ENCODE measurements at places on chromosomes 4 and X.

- no peak for DNase-seq
Measured at GRCh38 chr4:81884986-81885385, 413.3 kb upstream of the RASGEF1B start.

DNA sequence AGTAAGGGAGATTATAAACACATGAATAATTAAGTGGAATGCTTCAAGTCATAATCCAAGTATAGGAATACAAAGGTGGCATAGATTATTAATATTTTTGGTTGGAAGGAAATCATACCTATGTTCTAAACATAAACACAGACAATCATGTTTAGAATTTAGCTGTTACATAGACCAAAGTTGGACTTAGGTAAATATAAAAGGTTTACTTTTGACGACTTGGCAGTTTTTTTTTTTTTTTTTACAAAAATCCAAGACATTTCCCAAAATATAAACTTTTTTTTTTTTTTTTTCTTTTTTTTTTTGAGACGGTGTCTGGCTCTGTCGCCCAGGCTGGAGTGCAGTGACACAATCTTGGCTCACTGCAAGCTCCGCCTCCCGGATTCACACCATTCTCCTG, 3.5 kb upstream of the N4BP2 start:
- DNase-seq: no peak

GRCh38 chr4:186030399-186030775, 38.6 kb upstream of the TLR3 start:
- DNase-seq: no peak

- DNase-seq: no peak
Measured at GRCh38 chr4:26028793-26029567, 115.0 kb downstream of the SMIM20 start.

DNA sequence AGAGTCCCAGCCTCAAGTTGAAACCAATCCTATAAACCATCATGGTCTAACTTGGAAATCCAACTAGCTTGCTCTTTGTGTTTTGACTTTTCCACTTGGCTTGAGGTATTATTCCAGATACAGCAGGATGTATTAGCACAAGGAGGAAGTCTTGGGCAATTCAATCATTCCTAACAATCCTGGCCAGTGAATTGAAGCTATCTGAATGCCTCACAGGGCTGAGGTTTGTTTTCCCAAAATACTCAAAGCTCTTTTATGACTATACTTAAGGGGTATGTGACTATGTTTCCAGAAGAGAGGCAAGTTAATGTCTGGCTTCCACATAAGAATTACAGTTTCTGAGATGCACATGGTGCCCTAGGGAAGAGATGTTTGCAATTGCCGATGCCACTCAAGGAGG, 66.8 kb upstream of the SH3RF1 start:
- peak; percentile 91 for DNase-seq

GRCh38 chr4:78069859-78070258, 12.7 kb downstream of the FRAS1 start:
- DNase-seq: no peak

- no peak for DNase-seq
Measured at GRCh38 chr4:70515367-70516250, 2.8 kb upstream of the AMTN start.

- no peak for DNase-seq
Measured at GRCh38 chrX:140050906-140051305, 85.6 kb upstream of the CXorf66 start.

- DNase-seq: no peak
Measured at GRCh38 chr4:179001918-179002317, 1559.7 kb upstream of the AGA start.

- DNase-seq: no peak
Measured at GRCh38 chr4:149794352-149794751, 21.3 kb downstream of the IQCM start.

DNA sequence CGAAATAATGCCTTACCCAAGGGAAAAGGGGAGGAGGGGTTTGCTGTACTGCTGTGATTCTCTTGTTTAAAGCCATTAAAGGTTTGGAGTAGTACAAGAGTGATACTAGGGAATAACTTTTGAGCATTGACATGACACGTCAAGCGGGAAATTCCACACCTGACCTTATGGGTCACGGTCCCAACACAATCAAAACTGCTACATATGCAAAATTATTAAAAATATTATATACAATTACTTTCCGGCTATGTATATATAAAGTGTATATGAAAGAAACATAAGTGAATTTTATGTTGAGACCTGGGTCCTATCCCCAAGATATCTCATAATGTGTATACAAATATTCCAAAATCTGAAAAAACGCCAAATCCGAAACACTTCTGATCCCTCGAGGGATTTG, 21.0 kb downstream of the FNIP2 start:
- DNase-seq: no peak

- DNase-seq: no peak
Measured at GRCh38 chrX:10047133-10047532, 80.0 kb downstream of the CLDN34 start.

DNA sequence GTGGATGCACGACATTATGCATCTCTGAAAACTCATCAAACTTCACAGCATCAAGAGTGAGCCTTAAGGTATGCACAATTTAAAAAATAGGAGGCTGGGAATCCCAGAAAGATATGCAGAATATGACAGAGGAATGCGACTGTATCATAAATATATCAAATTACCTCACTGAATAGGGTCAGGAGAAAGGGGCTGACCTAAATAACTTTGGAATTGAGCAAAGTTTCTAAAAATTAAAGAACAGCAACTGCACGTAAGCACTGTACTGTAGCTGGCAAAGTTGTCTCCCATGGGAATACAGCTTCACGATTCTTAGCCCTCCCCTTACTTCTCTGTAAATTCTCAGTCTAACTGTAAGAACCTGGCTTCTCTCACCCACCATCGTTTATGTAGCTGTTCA, 397.4 kb upstream of the ZFP42 start:
- DNase-seq: no peak

- DNase-seq: no peak
Measured at GRCh38 chrX:118751950-118752783, 24.8 kb downstream of the IL13RA1 start.

DNA sequence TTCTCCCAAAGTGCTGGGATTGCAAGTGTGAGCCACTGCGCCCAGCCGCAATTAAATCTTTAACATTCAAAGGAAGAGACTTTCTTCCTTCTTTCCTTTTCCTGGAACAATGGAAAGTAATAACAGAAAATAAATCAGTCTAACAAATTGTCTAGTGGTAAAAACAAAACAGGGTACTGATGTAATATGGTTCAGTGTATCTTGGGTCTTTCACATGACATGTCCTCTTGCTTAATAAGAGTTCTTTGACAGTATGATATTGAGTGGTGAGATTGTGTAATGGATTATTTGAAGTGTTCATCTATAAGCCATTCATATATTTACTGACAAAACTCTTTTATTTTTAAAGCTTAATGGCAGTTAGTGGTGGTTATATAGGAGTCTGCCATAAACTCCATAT, 256.6 kb downstream of the SPRY1 start:
- DNase-seq: no peak

GRCh38 chrX:10795721-10796120, 175.3 kb upstream of the MID1 start:
- no peak for DNase-seq

DNA sequence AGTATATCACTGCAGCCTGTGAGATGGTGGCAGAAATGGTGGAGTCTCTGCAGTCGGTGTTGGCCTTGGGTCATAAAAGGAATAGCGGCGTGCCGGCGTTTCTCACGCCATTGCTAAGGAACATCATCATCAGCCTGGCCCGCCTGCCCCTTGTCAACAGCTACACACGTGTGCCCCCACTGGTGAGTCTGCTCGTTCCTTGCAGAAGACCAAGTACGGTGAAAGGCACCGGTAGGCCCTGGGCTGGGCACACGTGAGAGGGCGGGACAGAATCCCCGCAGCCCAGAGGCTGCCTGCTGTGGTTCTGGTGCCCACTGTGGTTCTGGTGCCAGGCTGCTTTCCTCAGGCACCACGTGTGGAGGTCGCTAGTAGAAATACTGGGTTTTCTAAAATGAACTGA, 31.2 kb upstream of the MSANTD1 start:
- DNase-seq: no peak

- peak; percentile 97 for DNase-seq
Measured at GRCh38 chr4:107896158-107896645, 35.1 kb upstream of the CYP2U1 start.

- DNase-seq: no peak
Measured at GRCh38 chr4:39205476-39205875, 23.1 kb downstream of the WDR19 start.
